Retina (tissue), 1 donor: ENCODE measurements at places on chromosomes 13 and 19.

- no peak for DNase-seq
Observed at GRCh38 chr19:46844067-46844489, 6.6 kb downstream of the AP2S1 start.

- no peak for DNase-seq
Observed at GRCh38 chr13:21541980-21542379, 62.0 kb downstream of the MICU2 start.

GRCh38 chr13:40350283-40350992 lies 316.0 kb downstream of the FOXO1 start:
- DNase-seq: no peak

GRCh38 chr13:20436505-20436904 lies 89.2 kb downstream of the CRYL1 start:
- DNase-seq: no peak

DNA sequence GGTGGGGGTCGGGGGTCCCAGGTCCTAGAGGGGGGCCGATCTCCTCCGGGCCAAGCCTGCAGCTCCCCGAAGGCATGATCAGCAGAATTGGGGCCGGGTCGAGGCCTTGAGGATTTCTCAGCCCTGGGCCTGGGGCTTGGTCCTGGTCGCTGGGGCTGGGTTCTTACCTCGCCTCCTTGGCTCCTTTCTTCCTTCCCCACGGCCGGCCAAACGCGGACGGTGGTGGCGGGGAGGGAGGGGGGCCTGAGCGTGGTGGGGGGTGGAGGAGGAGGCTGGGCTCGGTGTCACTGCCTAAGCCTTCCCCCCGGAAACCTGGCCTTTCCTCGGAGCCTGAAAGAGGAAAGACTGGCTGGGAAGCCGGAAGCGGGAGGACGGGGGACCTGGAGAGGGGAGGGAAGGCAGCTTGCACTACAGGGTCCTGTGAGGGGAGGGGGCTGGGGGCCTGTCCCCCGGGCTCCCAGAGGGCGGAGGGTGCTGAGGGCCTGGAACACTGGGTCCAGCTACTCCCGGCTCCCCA lies at the start of gene ZNF579:
ZNF579 (minus strand) TSS at position 221 of the 517 bp plus-strand sequence. CDS start 1,209 bp downstream, outside the sequence.
- DNase-seq: peak; percentile 87

GRCh38 chr13:79593121-79593520 lies 112.2 kb downstream of the NDFIP2 start:
- no peak for DNase-seq

GRCh38 chr19:4538601-4538954 lies 1.3 kb downstream of the LRG1 start:
- no peak for DNase-seq

DNA sequence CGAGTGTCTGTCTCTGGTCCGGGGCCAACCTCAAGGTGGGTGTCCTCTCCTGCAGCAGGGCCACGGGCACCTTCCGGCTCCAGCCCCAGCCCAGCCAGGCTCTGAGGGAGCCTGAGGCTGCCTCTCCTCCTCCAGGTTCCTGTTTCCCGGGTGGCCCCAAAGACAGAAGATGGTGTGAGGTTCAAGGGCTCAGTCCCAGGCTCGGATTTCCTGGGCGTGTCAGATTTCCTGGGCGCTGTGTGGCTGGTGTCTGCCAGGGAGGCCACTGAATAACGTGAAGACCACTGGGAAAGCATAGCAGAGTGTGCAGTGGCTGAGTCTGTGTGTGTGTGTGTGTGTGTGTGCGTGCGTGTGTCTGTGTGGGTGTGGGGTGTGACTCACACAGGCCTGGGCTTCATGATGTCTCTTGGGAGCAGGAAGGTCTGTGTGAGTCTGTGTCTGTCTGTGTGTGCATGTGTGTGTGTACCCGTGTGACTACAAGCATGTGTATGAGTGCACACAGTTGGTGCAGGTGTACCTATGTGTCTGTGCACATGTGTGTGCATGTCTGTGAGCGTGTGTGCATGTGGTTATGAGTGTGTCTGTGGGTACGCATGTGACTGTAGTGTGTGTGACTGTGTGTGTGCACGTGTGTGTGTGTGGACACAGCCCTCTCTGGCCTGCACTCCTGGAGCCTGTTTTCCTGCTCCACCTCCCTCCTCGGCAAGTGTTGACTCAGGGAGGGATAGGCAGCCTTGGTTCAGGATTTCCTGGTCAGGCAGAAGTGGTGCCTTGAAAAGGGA lies 28.3 kb downstream of the CEBPA start:
- DNase-seq: peak; percentile 50
